ENCODE measurements at places on chromosomes 1 and 21. TPM values are rescaled to one million over a fixed set of nuclear protein-coding genes. Genes with fewer than 3 reads are reported as not detected.

KDF1 gene
- 1.4 TPM for total RNA-seq

FTCD gene
- 1.4 TPM for total RNA-seq

PSMA5 gene
- total RNA-seq, result 62.9 TPM

PTPN22 gene
- total RNA-seq, result 34.4 TPM

KCNT2 gene
- not detected for total RNA-seq

VCAM1 gene
- not detected for total RNA-seq

C1orf185 gene
- total RNA-seq, result not detected

AIM2 gene
- 68.4 TPM for total RNA-seq

SLC66A1 gene
- total RNA-seq, result 26.4 TPM

FBXO42 gene
- total RNA-seq, result 33.1 TPM

ASPM gene
- total RNA-seq, result 0.19 TPM

BEST4 gene
- total RNA-seq, result 1.3 TPM

PRAMEF13 gene
- not detected for total RNA-seq

SMIM1 gene
- 9.0 TPM for total RNA-seq

IRF6 gene
- total RNA-seq, result 0.95 TPM

BATF3 gene
- total RNA-seq, result 0.78 TPM

OR2L13 gene
- not detected for total RNA-seq

ADAM30 gene
- total RNA-seq, result not detected

PADI1 gene
- not detected for total RNA-seq

MYOG gene
- not detected for total RNA-seq

ECE1 gene
- 142 TPM for total RNA-seq

CDA gene
- not detected for total RNA-seq

GBP7 gene
- total RNA-seq, result not detected

KCNK1 gene
- not detected for total RNA-seq

LEMD1 gene
- not detected for total RNA-seq

LCA5L gene
- 0.62 TPM for total RNA-seq

TLR5 gene
- not detected for total RNA-seq

PCSK9 gene
- total RNA-seq, result not detected

CENPF gene
- total RNA-seq, result 2.9 TPM
